ENCODE measurements at places on chromosomes 1 and 21.

DNA sequence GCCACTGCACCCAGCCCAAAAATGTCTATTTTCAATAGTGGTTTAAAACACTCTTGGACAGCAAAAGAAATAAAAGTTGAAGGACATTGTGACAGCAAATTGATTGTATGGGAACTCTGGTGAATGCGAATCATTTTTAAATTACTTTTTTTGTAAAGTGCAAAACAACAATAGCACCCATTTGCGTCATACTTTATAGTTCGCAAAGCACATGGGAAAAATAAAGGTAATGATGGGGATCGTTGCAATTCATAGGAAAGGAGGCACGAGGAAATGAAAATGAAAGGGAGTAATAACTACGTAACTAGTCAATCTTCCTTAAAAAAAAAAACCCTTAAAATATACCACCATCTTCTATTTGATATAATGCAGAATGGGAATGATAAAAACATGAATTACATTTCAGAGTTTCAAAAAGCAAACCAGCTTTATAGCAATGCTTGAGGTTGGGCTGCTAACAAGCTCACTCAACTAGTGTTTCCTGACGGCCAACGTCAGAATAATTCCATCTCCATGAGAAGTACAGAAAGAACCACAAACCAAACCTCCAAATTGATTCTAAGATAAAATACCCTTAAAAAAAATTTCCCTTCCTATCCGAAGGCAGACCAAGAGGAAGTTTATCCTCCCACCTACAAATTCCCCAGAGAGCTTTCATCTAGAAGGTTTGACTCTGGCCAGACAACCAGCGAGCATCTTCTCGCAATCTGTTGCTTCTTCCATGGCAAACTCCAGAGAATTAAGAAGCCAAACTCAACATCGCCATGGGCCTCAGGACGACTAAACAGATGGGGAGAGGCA is at the start of gene EDARADD:
Gene EDARADD, plus strand, starts transcription at position 606 of the 801 bp plus-strand sequence. Its CDS starts 159 bp downstream, at position 765.
- no peak for DNase-seq

- DNase-seq = no peak
Observed at GRCh38 chr1:99768104-99768503, 1.7 kb upstream of the FRRS1 start.

- no peak for DNase-seq
Observed at GRCh38 chr21:34911360-34911759, 137.7 kb downstream of the RUNX1 start.

DNA sequence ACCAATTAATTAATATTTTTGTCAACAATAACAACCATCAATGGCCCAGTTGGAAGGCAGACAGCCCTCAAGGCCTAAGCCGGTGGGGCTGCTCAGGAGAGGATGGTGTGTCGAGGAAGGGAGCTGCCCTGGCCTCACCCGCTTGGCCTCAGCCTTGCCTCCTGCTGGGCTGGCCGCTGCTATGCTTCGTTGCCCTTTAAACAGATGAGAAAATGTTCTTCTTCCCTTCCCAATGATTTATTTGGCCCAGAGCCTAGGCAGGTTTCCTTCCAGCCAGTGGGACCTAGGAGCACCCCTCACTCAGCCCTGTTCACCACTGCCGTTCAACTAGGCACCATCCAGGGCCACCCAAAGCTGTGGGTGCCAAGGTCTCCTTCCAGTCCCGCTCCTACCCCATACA is 3.1 kb upstream of the ADGRB2 start:
- DNase-seq = no peak

- DNase-seq = no peak
Observed at GRCh38 chr1:182262425-182262824, 129.2 kb downstream of the GLUL start.

- no peak for DNase-seq
Observed at GRCh38 chr1:174204697-174205308, 45.5 kb downstream of the RABGAP1L start.

DNA sequence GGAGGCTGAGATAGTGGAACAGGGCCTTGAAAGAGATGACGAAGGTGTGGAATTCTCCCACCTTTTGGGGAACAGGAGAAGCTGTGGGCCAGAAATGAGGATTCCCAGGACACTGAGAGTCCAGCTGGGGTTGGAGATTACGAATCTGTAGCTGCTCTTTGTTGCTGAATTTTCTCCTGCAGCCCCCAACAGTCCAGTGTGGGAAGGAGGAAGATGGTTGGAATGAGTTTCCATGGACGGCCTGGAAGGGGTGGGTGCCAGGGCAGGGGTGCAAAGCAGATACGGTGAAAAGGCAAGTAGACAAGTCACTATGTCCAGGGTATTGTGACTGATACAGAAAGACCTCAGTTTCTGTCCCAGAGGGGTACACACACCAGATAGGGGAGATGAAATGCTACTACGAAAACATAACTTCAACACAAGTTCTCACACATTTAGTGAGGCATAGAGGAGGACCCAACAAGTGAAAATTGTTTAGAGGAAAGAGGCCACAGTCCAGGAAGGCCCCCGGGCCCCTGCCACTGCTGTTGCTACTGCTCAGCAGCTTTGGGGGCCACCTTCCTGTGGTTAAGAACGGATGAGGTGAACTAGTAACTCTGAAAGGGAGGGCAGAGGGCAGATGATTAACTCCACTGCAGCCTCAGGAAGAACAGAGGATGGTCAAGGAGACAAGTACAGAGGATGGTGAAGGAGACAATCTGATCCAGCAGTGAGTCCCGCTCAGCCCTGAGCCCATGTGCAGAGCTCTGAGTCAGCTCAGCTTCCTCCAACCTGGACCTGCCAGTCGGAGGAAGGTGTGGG is 7.3 kb downstream of the CD244 start:
- peak; percentile 56 for DNase-seq

DNA sequence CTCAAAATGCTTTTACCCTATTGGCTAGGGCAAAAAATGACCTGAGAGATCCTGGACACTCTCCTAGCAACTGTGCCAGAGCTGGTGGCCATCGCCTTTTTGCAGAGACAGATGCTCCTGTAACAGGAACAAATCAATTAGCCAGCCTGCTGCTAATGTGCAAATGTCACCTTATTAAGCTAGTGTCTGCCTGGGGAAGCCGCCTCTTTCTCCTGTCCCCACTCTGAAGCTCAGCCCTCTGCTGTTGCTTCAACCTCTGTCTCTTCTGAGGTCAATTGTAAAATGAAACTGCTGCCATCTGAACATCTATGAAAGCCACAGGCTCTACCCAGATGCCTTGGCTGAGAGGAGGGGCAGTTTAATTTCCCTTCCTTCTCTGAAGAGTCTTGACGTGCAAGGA is 85.5 kb upstream of the CACNA1E start:
- peak; percentile 45 for DNase-seq

DNA sequence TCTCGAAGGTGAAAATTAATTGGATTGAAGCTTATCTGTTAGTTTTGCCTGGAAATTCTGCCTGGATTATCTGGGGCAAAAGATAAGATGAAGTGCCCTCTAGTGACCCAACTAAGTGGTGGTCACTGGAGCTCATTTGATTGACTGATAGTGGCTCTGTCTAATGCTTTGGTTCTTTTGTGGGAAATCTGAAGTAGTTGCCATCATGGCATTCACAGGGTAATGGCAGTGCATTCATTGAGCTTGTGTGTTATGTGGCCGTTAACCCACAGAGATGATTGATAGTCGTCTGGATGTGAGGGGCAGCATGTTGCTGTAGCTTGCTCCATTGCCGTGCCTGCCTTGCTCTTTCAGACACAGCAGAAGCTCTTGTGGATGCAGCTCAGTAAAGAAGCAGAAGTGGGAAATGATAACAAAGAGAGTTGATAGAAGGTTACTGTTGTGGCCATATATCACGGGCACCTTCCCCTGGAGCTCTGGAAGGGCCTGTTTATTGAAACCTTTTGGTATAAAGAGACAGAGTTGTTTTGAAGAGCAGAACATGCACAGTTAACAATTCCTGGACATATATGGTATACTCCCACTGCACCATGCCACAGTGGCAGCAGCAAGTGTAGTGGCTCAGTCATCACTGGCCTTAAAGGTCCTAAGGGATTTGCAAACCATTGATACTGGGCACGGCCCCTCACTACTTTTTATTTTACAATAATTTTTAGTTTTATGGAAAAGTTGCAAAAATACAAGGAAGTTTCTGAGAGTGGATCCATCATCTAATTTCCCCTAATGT is 42.0 kb downstream of the CXADR start:
- no peak for DNase-seq

DNA sequence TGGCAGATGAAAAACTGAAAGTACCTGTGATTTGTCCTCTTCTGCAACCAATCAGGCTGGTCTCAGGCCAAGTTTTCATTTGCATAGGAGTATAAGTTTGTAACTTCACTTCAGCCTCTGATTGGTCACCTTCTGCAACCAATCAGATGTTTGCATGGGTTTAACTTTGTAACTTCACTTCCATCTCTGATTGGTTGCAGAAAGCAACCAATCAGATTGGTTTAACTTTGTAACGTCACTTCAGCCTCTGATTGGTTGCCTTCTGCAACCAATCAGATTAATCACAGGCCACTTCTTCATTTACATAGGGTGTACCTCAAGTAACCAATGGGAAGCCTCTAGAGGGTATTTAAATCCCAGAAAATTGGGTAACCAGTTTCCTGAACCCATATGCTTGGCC is 18.9 kb upstream of the TUT4 start:
- no peak for DNase-seq

- DNase-seq = no peak
Observed at GRCh38 chr1:95582191-95582590, 348.2 kb downstream of the RWDD3 start.

- no peak for DNase-seq
Observed at GRCh38 chr1:248812736-248813425, 12.8 kb downstream of the SH3BP5L start.

- no peak for DNase-seq
Observed at GRCh38 chr1:205448540-205449253, 7.1 kb downstream of the BLACAT1 start.

DNA sequence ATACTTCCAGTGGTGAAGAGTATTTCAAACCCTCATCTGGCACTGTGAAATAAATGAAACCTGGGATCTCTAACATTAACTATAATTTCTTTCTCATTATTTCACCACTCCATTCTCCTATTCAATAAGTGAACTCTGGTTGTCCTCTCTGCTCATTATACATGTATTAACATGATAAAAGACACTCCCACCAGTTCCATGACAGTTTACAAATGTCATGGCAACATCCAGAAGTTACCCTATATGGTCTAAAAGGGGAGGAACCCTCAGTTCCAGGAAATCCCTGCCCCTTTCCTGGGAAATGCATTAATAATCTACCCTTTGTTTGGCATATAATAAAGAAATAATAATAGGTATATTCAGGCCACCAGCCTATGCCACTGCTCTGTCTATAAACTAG is 62.7 kb upstream of the BRINP3 start:
- DNase-seq = no peak

GRCh38 chr1:222372221-222372620 is 175.7 kb downstream of the HHIPL2 start:
- DNase-seq = no peak

DNA sequence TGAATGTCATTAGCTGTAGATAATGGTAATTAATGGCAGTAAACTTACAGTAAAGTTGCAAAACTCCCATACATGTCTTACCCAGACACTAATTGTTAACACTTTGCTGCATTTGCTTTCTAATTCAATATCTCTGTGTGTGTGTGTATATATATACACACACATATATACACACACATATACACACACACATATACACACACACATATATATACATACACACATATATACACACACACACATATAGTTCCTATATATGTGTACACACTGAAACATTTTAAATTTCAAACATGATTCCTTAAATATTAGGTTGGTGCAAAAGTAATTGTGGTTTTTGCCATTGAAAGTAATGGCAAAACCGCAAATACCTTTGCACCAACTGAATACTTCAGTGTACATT is 3.7 kb upstream of the EPHX1 start:
- no peak for DNase-seq

DNA sequence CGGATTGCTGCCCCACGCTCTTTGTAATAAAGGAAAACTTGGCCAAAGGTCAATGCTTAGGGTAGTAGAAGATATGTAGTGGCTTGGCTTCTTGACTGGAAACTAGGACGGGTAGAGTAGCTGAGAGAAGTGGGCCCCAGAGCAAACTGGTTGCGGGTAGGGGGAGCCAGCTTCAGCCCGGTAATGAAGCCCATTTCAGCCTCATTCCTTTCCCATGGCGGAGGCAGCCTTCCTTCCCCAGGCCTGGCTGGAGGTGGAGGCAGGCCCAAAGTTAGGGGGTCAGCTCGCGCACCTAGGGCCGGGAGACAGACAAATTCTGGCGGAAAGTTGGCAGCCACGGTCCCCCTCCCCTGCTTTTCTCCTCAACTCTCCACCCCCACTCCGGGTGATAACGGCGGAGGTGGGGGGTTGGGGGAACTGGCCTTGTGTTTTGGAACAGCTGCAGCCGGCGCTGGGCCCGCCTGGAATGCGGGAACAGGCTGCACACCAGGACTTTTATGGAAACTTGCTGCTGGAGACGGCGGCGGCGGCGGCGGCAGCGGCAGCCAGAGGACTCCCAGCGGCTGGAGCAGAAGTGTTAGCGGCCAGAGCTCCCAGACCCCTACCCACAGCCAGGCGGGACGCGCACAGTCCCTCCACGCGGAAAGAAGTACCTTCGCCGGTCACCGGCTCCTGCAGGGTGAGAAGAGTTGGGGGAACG is at the start of gene NEXN:
Gene NEXN, plus strand, starts transcription at position 544 of the 700 bp plus-strand sequence. CDS start 27,483 bp downstream, outside the sequence.
- DNase-seq = no peak

- no peak for DNase-seq
Observed at GRCh38 chr1:20593756-20594155, 4.9 kb downstream of the CDA start.

DNA sequence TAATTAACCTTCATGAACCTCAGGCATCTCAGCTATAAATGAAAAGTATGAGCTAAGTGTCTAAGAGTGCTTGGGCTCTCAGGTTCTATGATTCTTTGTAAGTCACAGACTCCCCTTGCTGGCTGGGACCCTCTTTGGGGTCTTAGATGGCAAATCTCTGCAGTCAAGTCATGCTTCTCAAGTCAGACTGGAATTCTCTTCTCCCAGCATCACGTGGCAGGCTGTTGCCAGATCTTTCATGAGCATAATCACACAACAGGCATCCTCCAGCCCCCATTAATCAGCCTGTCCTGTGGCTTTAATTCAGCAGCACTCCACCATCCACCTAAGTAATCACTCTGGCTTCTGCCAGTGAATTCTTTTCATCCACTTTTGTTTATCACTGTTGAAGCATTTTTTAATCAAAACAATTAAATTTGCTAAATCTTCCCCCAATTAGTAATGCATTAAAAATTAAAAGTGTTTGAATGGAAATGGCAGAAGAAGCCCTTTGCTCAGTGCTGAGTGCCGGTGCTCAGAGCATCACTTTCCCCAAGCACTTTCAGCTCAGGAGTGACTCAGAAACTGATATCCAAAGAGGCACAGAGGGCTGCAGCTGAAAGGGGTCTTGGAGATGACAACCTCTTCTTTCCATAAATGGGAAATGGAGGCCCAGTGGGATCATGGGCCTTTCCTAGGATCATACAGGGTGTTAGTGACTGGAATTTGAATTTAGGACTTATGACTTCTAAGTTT is 50.2 kb downstream of the C8A start:
- DNase-seq = no peak

DNA sequence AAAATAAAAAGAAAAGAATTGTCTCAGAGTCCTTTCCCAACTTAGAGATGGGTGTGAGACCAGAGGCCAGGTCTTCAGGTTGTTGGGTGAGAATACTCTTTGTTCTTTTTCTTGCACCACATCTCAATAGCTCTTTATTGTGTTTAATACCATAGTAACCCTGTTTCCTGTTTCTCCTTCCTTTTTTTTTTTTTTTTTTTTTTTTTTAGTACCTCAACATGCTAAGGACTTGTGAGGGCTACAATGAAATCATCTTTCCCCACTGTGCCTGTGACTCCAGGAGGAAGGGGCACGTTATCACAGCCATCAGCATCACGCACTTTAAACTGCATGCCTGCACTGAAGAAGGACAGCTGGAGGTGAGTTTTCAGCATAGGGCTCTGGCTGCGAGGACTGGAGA is 24.4 kb downstream of the CELF3 start:
- DNase-seq = no peak

GRCh38 chr1:88394958-88395357 is 289.1 kb upstream of the PKN2 start:
- no peak for DNase-seq

All from stimulated activated naive CD8-positive, alpha-beta T cell treated with anti-CD3 and anti-CD28 coated beads, Interleukin-15, amount 100 ng/mL, for 72 hours (primary cell).